Dermis blood vessel endothelial cell (primary cell): ENCODE measurements at places on chromosomes 6 and 20. TPM values are rescaled to one million over a fixed set of nuclear protein-coding genes. Genes with fewer than 3 reads are reported as not detected.

Gene C6orf52
- total RNA-seq: 0.42 TPM in 1 of 2 replicates, not detected in the other

Gene DEFB124
- total RNA-seq: not detected in 2 replicates

Gene ZHX3
- 10.6 and 12.1 TPM in 2 replicates for total RNA-seq

Gene PI3
- total RNA-seq: not detected in 2 replicates

Gene CDSN
- total RNA-seq: not detected in 2 replicates

Gene IL17A
- not detected in 2 replicates for total RNA-seq

Gene GHRH
- total RNA-seq: not detected in 2 replicates

Gene SFTA2
- total RNA-seq: not detected in 2 replicates

Gene SAMD5
- total RNA-seq: 1.0 and 1.1 TPM in 2 replicates

Gene ECT2L
- not detected in 2 replicates for total RNA-seq

Gene TBXT
- total RNA-seq: not detected in 2 replicates

Gene SMIM13
- 14.6 and 20.2 TPM in 2 replicates for total RNA-seq

Gene XPO5
- total RNA-seq: 27.2 and 30.6 TPM in 2 replicates

Gene CALHM6
- 0.33 and 0.85 TPM in 2 replicates for total RNA-seq

Gene FAM209B
- total RNA-seq: 0.33 TPM in 1 of 2 replicates, not detected in the other

Gene TP53TG5
- not detected in 2 replicates for total RNA-seq

Gene C20orf202
- total RNA-seq: not detected in 2 replicates
